ENCODE measurements at places on chromosomes 3 and 15. TPM values are rescaled to one million over a fixed set of nuclear protein-coding genes. Genes with fewer than 3 reads are reported as not detected.

The ANKRD34C gene
- total RNA-seq, result not detected

DNA sequence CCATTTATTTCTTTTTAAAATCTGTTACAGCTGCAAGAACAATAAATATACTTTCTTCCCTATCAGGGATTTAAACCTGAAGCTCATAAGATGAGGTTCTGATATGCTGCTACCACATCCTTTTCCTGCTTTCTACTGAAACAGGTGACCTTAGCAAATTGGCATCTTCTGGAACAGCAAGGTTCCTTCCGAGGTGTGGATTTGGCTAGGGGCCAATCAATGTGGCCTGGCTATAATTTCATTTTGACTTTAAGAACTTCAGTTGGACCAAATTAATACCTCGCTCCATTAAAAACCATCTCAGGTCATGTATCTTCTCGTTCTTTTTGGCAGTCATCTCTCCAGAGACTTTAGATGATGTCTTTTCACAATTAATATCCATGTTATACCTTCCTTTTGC, 53.4 kb upstream of the C3orf80 start:
- DNase-seq, result no peak

The ITIH1 gene
- total RNA-seq, result 1,331 TPM

The CHRM5 gene
- not detected for total RNA-seq

The MNS1 gene
- 0.20 TPM for total RNA-seq

- peak; percentile 19 for DNase-seq
These were observed 15.9 kb downstream of the RPLP1 start for GRCh38 chr15:69468241-69469121.

The SCAANT1 gene
- not detected for total RNA-seq

The LNP1 gene
- 2.1 TPM for total RNA-seq

- no peak for DNase-seq
These were observed 324.6 kb upstream of the PLSCR5 start for GRCh38 chr3:146929696-146930095.

GRCh38 chr3:81443958-81444357, 317.5 kb downstream of the GBE1 start:
- no peak for DNase-seq

DNA sequence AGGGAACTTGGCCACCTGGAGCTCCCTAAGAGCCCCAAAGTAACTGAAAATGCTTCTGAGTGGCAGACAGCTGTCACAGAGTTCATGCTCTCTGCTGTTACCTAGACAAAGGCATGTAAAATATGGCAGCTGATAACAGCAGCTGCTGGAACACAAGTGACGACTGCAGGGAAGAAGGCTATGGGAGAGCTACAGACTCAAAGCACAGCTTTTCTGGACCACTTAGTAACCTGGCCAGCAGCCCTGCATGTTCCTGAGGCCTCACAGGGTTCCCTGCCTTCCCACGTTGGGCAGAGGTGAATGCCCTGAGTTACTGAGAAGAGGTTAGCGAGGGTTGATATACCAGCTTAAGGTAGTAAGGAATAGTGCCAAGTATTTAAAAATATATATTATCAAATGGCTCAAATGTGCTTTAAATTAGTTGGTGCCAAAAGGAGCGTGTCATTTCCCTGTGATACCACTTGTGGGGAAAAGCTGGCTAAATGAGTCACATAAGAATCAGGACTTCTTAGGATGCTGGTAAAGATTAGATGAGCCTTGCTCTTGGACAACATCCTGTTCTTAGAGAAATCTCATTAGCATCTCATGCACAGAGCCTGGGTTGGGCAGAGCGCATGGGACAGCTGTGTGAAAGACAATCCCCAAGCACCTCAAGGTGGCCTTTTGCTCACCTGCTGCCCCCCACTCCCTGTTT, 76.4 kb upstream of the SCN5A start:
- no peak for DNase-seq

DNA sequence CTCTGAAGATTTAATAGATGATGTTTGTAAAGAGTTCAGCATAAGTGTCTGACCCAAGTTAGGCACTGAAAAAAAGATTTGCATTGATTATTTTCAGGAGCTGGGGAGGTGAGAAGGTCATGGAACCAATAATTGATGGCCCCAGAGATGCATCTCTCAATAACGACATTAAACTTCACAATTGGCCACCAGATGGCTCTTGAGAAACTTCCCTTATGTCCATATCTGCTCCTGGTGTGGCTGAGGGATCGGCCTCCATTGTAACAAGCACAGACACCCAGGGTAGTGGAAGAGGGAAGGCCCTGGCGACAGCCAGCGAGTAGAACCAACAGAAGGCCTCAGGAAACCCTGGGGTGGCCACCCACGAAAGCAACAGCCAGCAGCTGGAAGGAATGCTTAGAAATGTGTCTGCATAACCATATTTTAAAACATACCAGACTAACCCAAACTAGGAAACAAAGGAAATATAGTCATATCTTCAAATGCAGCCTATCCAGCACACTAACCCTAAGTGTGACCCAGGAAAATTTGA, 536.7 kb downstream of the SOX2 start:
- no peak for DNase-seq

DNA sequence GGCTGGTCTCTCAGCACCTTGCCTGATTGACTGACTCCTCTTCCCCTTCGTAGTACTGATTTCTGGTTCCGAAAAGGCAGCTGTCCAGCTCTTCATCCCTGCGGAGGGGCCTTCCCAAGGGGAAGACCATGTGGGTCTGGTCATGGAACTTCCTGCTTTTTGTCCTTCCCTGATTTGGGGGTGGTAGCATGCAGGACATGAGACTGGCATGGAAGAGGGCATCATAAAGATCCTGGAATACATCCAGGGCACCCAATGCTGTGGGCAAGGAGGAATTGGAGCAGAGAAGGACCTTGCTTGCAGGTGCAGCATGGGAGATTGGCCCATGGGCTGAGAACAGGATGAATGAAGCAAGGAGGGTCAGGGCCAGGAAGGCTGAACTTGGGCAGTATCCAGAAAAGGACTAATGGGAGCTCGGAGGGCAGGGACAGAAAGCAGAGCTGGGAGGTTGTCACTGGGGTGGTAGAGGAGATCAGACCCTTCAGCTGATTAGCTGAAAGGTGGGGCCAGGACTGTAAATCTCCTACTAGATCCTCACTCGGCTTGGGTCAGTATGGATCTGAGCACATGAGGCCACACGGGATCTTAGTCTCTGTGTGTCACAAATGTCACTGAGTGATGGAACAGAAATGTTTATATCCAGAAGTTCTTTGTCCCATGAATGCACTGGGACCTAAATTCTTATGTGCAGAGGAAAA, 59.5 kb downstream of the AMOTL2 start:
- peak; percentile 75 for DNase-seq

- no peak for DNase-seq
These were observed 646.5 kb downstream of the NSUN3 start for GRCh38 chr3:94709249-94709902.

DNA sequence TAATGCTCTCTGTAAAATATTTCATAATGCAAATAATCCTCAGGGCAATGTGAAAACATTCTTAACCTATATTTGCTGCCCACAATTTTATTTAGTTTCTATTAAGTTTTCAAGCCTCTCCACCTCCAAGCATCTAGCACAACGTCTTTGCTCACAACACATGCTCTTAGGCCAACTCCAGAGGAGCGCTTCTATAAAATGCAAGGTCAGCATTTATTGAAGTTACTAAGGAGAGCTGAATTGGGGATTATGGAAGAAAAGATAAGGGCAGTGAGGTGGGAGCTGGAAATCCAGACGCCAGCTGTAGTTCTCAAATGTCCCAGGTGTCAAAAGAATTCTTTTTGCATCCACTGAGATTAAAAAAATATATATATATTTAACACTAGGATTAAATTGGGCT, 996 bp downstream of the RABL3 start:
- no peak for DNase-seq

GRCh38 chr3:187016639-187017345, 86.5 kb downstream of the ST6GAL1 start:
- no peak for DNase-seq

The CFAP100 gene
- not detected for total RNA-seq

DNA sequence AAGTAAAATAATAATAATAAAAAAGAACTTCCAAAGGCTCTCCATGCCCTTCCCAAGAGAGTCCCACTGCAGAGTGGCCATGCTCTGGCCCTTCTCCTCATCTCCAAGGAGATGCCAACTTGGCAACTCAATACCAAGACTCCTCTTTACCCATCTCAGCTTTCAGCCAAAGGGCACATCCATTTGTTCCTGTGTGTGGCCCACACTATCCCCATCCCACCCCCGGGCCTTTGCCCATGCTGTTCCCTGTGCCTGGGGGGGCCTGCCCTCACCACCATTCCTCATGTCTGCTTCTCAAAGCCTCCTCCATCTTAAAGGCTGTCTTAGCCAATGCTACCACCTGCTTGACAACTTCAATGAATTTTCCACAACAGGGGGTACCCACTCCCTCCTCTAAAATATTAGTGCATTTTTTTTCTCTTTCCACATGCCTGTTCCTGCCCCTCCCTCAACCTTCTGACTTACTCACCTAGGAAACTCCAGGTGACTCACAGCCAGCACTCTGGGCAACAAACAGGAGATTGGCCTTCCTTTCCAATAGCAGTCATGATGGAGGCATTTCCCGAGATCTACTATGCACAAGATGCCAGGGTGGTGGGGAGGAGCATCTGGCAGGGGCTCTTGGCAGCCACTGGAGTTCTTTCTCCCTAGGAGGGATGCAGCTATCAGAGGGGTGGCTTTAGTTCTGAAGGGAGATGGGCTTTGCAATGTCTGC, 109.4 kb upstream of the SMAD3 start:
- DNase-seq, result no peak

- no peak for DNase-seq
These were observed 22.8 kb upstream of the NOX5 start for GRCh38 chr15:68991723-68992122.

The GALNT15 gene
- total RNA-seq, result 2.7 TPM

The ARPP19 gene
- 42.6 TPM for total RNA-seq

The FNDC3B gene
- 44.6 TPM for total RNA-seq

The ROPN1 gene
- total RNA-seq, result not detected

DNA sequence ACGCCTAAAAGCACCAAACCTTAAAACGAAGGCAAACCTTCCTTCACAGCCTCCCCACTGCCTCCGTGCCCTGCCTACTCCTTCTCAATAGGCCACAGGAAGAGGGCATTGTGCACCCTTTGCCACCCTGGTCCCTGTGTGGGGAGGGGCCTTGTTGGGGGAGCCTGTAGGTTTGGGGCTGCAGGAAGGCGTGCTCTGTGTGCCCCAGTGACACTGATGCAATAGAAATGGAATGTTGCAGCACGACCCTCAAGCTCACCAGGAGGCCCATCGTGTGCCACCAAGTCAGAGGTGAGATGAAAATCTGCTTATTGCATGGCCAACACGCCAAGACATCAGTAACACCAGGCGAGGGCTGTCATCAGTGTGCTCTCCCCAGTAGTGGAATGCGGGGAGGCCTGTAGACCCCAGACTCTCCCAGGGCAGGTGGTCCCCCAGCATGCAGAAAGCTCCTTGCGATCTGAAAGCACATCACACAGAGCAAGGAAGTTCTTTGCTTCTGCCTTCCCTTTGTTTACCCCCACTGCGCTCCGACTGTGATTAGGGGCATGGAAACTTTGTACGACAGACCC, 86.2 kb downstream of the ASB7 start:
- DNase-seq, result no peak

GRCh38 chr3:123818921-123819429, 65.2 kb downstream of the MYLK start:
- no peak for DNase-seq

The SNAP23 gene
- total RNA-seq, result 23.4 TPM

DNA sequence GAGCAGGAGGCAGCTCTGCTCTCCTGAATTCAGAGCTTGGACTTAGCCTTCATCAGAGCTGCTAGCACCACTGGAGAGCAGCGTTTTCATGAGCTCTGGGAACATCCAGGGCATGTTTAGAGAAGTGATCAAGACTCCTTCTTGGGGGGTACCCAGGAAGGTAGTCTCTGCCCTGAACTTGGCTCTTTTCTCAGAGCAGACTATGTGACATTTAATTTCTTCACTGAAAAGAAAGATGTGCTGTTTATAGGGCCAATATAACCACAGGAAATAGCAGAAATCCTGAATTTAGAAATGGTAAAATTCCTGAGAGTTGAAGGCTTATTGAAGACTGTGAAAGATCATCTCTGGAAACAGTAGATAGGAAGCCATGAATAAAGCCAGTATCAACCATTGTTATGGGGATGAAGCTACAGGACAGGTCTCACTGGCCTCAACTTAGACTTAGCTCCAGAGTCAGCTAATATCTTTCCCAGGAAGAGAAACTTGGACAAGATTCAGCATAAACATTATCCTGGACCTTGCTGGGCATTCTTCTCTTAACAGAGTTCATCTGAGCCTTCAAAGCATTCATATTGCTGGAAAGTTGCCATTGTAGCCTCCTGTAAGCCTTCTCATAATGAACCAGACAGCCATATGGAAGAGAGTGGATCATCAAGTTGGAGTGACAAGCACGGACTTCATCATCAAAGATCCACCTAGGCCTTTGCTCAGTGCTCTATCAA, 386.6 kb upstream of the THBS1 start:
- no peak for DNase-seq

DNA sequence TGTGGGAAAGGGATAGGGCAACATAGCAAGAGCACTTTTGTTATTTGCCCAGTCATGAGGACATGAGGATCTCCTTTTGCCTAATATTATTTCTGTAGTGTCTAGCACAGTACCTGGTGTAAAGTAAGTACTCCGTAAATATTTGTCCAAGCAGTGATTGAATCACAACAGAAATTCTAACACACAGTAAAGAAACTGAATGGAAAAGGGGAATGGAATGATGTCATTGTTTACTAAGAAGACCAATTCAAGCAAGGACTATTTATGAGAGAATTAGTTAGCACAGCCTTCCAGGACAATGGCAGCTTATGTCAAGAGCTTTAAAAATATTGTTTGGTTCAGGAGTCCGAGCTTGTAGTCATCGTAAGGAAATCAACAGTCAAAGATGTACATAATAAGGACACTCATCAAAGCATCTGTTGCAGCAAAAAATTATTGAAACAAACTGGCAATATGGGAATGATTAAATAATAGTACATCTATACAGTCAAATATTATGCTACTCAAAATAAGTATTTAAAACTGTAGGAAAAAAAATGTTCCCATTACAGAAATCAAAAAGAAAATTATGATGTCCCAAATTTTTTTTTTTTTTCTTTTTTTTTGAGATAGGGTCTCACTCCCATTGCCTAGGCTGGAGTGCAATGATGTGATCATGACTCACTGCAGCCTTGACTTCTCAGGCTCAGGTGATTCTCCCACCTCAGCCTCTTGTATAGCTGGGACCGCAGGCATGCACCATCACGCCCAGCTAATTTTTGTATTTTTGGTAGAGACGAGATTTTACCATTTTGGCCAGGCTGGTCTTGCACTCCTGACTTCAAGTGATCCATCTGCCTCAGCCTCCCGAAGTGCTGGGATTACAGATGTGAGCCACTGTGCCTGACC, 17.9 kb downstream of the CAPN7 start:
- DNase-seq, result no peak

The RCCD1 gene
- 7.7 TPM for total RNA-seq

GRCh38 chr3:192887701-192888100, 30.0 kb downstream of the MB21D2 start:
- no peak for DNase-seq

DNA sequence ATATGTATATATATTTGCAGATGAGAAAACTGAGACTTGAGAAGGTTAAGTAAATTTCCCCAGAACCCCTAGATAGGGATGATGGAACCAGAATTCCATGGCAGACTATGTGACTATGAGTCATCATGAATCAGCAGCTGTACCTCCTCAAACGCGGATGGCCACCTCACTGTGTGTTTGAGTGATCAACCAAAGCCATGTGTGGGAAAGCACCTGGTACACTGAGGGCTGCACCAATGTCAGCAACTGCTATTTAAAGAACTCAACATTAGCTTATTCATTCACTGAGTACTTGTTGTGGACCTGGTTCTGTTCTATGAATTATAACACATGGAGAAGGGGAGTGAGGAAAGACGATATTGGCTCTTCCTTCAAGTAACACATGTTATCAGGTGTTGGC, 377.0 kb downstream of the GAP43 start:
- DNase-seq, result no peak

GRCh38 chr3:168249205-168249549, 153.5 kb upstream of the GOLIM4 start:
- no peak for DNase-seq
